ENCODE measurements at places on chromosomes 3 and 15. TPM values are rescaled to one million over a fixed set of nuclear protein-coding genes. Genes with fewer than 3 reads are reported as not detected.

The HCN4 gene
- total RNA-seq: not detected

The AHSG gene
- total RNA-seq: not detected

The LMAN1L gene
- not detected for total RNA-seq

The PAK6 gene
- total RNA-seq: 0.51 TPM

The TMCO5A gene
- total RNA-seq: not detected

The CASR gene
- not detected for total RNA-seq

Measured in subcutaneous adipose tissue (tissue), 4 donors.